ENCODE measurements at places on chromosomes 12 and 14. TPM values are rescaled to one million over a fixed set of nuclear protein-coding genes. Genes with fewer than 3 reads are reported as not detected.

DYRK2 gene
- 15.2 TPM for total RNA-seq

TAS2R9 gene
- not detected for total RNA-seq

PPP2R5C gene
- 74.8 TPM for total RNA-seq

FBXO33 gene
- 8.7 TPM for total RNA-seq

LMNTD1 gene
- total RNA-seq, result not detected
